ENCODE measurements at places on chromosomes 2 and 18.

DNA sequence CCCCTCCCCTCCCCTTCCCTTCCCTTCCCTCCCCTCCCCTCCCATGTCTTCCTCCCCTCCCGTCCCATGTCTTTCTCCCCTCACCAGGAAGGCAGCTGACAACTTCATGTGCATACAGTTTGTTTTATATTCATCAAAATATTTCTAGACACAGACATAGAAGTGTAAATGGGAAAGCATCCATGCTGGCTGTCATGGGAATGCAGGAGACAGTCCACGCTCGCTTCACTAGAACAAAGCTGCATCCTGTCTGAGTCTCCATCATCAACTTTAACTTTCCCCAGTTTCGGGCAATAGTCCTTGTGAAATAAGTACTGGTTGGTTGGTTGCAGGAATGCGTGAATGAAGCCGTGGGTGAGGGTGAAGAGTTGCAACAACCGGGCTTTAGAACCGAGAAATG, 226.9 kb downstream of the DCDC2C start:
- DNase-seq: no peak

GRCh38 chr18:3993941-3994687, 461.0 kb downstream of the DLGAP1 start:
- no peak for DNase-seq

DNA sequence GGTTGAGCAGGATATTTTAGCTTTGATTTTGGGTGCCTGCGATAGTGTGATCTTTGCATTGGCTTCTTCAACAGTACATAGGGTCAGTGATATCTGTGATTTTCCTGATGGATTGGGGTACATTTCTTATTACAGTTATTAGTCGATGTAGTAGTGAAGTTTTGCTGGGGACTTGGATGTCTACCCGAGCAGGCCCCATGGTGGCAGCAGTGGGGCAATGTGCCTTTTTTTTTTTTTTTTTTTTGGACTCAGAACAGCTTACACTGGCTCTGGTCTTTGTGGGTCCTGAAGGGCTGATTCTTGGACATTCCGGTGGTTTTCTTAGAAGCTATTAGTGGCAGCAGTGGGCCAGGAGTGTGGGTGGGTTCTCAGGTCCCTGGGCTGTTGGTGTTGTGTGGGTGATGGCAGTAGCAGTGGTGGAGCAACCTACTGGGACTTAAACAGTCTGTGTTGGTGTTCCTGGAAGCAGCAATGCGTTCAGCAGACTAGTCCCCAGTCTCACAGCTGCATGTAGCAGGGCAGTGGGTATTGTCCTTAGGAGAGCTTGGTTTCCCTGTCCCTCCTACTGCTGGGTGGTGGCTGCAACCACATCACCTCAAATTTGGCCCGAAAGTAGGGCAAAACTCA, 53.7 kb upstream of the SLC4A10 start:
- no peak for DNase-seq

GRCh38 chr2:45237850-45238542, 228.7 kb upstream of the SIX2 start:
- peak; percentile 79 for DNase-seq

- no peak for DNase-seq
These were observed 938.9 kb downstream of the TDRD15 start for GRCh38 chr2:22062679-22063078.

- no peak for DNase-seq
These were observed 29.1 kb downstream of the PPM1B start for GRCh38 chr2:44197816-44198215.

DNA sequence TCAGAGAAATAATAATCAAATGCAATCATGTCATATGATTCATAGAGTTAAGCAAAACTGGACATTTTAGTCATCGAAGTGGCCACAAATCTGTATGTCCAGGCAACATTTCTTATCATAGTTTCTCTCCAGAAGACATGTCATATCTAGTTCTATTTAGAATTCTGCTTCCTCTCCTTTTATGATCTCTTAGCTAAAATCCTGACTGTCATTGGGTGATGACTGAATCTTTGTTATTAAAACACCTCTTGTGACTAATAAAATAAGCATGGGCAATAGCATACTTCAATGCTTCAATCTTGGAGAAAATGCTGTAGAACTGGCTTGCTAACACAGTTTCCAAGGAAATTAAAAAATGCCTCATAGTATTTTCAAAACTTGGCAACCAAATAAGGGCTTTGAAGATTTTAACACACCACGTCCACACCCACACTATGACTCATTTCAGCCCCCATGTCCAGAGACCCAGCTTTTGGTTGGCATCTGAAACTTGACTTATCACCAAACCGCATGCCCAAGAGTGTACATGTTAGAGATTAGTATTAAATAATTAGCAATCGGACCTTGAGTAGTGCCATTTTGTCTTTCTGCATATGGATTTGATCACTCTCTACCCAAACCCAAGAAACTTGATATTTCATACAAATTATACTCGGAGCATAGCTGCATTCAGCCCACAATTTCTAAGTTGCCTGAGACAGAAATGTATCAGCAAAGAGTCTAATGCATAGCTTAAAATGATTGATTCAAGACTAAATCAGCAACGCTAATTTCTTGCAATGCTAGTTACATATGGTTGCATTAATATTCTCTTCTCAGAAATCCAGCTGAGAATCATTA, 106.5 kb upstream of the ETAA1 start:
- DNase-seq: no peak

DNA sequence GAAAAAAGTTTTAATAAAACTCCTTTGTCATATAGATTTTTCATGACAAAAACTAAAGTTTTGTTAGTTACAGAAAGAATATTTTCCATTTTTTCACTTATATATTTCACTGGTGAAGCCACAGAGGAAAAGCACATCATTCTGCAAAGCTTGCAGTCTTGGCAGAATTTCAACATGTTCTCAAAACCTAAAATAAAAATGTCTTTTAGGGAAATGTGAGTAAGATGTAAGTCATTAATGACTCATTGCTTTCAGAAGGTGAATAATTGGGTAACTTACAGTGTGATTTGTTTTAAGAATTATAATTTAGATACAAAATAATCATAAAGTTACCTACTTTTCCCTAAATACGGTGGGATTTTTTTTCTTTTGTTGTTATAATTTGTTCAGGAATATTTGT, 43.4 kb upstream of the TNFRSF11A start:
- no peak for DNase-seq

DNA sequence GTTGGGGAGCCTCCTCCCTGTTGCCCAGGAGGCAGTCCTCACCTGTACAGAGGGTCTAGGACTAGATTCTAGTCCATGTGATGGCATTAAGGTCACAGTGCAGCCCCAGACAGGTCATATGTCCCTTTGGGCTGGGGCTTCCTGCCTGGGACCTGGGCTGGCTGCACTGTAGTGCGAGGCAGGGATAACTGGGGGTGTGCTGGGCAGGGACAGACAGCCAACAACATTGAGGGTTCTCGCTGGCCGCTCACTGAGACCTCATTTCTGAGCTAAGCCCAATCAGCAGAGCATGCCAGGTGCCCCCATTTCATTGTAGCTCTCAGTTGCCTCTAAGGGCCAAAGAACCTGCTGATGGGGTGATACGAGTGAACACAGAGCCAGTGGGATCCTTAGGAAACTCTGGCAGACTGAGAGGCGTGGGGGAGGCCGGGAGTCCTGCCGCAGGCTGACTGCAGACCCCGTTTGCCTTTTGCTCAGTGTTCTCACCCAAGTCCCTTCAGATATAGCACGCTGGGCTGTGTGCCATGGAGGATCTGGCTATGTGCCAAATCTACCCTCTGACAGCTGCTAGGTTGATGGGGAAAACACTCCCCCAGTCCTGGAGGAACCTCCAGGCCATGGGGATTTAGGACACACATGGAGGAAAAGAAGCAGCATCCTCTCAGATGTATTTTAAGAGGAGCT, 51.9 kb downstream of the DYSF start:
- peak; percentile 30 for DNase-seq

GRCh38 chr2:201754717-201755415, 25.9 kb downstream of the ALS2 start:
- no peak for DNase-seq

GRCh38 chr2:106306387-106306786, 112.3 kb upstream of the UXS1 start:
- no peak for DNase-seq

DNA sequence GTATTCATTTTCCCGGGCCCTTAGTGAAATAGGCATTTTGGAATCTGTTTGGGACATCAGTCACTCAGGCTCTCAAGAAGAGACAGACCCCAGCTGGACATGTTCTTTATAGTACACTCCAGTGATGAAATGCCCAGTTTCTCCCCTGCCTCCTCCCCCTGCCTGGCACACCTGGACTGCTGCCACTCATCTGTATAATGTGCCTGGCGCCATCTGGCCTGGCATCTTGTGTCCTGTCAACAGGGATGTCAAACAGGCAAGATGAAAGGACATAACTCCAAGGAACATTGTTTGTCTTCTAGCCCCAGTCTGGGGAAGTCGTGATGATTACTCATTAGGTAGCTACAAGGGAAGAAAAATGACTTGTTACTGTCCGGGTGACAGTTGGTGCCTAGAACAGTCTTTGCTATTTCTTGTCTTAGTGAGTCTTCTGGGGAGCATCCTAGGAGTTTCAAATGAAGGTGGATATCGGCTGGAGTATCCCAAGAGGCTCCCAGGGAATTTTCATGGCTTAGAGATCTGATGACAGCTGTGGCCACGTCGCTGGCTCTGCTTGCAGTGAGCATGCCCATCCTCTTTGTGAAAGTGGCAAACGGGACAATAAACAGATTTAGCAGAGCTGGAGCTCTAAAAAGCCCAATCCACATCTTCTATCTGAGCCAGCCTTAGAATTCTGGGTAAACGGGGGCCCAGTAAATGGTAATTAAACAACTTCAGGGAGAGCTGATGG, 153.6 kb downstream of the ALK start:
- DNase-seq: no peak

GRCh38 chr2:227388537-227389011, 825 bp upstream of the SCYGR1 start:
- no peak for DNase-seq

GRCh38 chr2:231449503-231450054, 14.7 kb downstream of the NCL start:
- no peak for DNase-seq

- DNase-seq: no peak
These were observed 205.4 kb downstream of the HDAC4 start for GRCh38 chr2:239195318-239195871.

GRCh38 chr2:189179570-189179950, at the start of gene COL5A2:
Gene COL5A2 (minus strand): TSS chr2:189179761. CDS start chr2:189179604, 157 bp downstream.
- no peak for DNase-seq

All from SHP77 (cell line).